ENCODE measurements at places on chromosomes 2 and 18. TPM values are rescaled to one million over a fixed set of nuclear protein-coding genes. Genes with fewer than 3 reads are reported as not detected.

GPR39 gene
- polyA plus RNA-seq = 0.27 TPM

PTGR3 gene
- polyA plus RNA-seq = 36.1 TPM

OR6B3 gene
- not detected for polyA plus RNA-seq

SCN3A gene
- polyA plus RNA-seq = 0.58 TPM

DNA sequence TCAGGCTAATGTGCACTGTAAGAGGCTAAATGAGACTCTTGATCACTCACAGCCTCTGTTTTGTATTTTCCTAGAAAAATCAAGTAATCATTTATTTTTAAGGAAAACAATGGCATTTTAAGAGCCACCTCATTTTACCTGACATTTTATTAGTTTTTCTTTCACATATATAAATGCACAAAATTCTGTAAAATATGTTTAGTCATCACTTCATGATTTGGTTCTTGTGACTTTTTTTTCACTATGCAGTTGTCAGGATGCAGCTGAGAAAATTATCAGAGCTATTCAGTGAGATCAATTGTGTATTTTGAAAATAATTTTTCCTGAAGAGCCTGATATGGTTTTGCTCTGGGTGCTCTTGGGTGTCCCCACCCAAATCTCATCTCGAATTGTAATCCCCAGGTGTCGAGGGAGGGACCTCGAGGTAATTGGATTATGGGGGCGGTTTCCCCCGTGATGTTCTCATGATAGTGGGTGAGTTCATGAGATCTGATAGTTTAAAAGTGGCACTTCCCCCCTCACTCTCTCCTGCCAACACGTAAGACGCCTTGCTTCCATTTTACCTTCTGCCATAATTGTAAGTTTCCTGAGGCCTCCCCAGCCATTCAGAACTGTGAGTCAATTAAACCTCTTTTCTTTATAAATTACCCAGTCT lies 16.1 kb upstream of the ANXA4 start:
- DNase-seq = no peak

GRCh38 chr2:29702276-29702675 lies 219.1 kb downstream of the ALK start:
- DNase-seq = no peak

DNA sequence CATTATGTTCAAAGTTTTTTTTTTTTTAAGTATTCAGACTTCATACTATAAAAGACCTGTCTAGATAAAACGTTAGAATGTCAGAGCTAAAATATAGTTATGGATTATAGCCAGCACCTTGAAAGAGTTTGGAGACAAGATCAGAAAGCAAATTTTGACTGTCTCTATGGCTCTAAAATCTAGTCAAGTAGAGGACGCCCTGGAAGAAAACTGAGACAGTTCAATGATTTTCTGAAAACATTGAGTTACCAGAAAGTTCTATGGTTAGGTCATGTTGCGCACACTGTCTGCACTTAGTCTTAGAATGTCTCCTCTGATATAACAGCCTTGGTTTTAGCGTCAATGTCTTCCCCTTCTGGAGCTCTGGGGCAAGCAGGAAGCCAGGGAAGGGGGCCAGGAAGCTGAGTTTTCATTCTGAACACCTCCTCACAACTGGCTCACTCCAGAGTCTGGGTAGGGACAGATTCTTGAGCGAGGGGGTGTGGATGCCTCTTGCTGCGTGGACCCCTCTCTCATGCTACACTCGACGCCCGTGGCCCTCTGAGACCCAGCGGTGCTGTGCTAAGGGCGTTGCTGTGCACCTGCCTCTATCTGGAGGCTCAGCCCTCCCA lies 99.5 kb downstream of the RNF144A start:
- no peak for DNase-seq

DNA sequence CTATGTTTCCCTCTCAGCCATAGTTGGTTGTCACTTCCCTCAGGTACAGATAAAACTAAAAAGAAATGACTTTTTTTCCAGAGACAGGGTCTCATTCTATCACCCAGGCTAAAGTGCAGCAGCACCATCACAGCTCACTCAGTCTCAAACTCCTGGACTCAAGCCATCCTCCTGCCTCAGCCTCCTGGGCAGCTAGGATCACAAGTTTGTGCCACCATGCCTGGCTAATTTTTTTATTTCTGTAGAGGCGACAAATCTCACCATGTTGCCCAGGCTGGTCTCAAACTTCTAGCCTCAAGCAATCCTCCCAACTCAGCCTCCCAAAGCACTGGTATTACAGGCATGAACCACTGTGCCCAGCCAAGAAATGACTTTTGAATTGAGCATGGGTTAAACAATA lies 8.2 kb downstream of the ROCK2 start:
- no peak for DNase-seq

DNA sequence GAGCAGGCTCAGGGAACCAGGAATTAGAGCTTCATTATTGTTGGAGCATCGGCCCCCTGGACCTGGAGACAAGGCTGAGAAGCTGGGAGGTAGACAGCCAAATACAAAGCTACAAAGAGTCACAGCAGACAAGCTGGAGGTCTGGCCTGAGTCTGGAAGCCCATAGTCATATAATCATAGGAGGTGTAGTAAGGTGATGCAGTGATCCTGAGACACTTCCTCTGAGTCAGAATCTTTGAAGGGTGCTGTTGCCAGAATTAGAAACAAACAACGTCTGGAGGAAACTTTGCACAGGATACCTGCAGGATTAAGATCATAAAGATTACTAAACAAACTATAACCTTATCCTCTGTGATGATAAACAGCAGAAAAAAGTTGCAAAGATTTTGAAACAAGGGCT lies 213.8 kb downstream of the DSC3 start:
- DNase-seq = no peak
